ENCODE measurements at places on chromosomes 3 and 15.
A peak's percentile ranks its signal among the peaks of the same experiment; 100 is the strongest.

GRCh38 chr15:20353966-20354883 is 187.4 kb downstream of the GOLGA6L6 start:
- no peak for DNase-seq

DNA sequence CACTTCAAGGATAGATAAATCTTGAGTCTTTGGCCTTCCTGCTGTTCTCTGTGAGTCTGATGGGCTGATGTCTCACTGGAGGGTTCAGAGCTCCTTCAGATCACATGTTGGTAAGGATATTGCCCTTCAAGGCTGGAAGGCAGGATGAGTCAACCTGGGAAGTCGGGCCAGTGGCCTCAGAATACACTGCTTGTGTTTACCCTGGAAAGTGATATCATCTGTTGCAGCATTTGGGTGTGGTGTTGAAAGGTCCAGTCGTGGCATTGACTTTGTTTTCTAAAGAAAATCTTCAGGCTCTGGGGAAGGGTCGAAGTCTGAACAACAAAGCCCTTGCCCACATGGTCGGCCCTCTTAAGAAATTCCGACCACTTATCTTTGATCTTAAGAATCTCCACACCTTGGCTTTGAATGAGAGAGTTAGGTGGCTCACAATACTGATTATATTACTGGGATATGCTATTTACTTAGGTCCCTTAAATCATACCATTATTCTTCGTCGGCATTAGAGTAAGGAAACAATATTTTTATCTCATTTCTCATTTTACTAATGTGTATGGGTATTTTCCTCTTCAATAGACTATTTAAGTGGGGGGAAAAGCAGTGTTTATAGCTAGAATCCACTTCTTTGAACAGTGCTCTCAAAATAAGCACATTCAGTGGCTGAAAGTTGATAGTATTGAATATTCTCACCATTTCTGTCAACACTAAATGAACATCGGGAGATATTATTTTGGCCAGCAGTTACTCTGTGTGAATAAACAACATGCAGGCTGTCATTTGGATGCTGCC is 303.9 kb upstream of the RASGRP1 start:
- no peak for DNase-seq

DNA sequence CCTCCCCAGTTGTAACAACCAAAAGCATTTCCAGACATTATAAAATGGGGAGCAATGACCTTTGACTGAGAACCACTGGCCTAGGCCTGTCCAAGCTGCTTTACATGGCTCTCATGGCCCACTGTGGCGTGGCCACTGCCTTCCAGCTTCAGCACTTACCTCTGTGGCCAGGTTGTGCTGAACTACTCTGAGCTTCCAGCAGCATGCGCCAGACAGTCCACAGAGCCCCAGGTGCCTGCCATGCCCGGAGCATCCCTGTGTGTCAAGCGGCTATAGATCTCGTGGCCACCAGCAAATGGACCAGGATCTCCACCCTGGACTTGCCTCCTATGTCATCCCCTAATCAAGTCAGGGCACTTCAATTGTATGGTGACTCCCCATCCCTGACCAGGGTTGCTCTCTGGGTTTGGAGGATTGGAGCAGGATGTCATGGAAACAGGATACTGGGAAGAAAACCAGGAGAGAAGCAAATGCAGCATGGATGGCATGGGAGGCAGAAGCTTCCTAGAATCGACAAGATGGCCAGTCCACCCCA is 199.7 kb downstream of the UACA start:
- no peak for DNase-seq

- no peak for DNase-seq
Observed at GRCh38 chr3:4251412-4251811, 51.8 kb upstream of the SETMAR start.

GRCh38 chr3:22122567-22122966 is 371.6 kb upstream of the ZNF385D start:
- DNase-seq = no peak

GRCh38 chr15:55823191-55823670 is 80.3 kb upstream of the PRTG start:
- DNase-seq = peak; percentile 28

GRCh38 chr3:126782536-126782935 is 78.5 kb downstream of the CHCHD6 start:
- DNase-seq = no peak

DNA sequence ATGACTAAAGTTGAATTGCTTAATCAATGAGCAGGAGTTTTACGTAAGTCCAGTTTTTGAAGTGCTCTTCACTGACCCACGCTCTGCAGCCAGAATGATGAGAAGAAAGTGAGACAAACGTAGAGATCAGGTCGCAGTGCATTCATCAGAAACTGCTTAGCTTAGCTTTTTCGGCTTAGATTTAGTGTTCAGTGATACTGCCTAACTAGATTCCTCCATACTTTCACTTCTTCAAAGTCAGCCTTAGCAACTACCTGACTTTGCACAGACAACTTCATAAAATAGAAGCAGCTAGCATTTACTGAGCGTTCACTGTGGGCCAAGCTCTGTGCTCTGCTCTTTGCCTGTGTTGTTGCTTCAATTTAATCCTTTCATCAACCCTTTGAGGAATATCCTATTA is 116.1 kb downstream of the KCNH8 start:
- no peak for DNase-seq

GRCh38 chr3:106184540-106185457 is 316.0 kb upstream of the CBLB start:
- DNase-seq = no peak

- peak; percentile 17 for DNase-seq
Observed at GRCh38 chr15:48285329-48286214, 45.7 kb upstream of the DUT start.

GRCh38 chr15:62491642-62492041 is 326.6 kb upstream of the C2CD4B start:
- DNase-seq = no peak

DNA sequence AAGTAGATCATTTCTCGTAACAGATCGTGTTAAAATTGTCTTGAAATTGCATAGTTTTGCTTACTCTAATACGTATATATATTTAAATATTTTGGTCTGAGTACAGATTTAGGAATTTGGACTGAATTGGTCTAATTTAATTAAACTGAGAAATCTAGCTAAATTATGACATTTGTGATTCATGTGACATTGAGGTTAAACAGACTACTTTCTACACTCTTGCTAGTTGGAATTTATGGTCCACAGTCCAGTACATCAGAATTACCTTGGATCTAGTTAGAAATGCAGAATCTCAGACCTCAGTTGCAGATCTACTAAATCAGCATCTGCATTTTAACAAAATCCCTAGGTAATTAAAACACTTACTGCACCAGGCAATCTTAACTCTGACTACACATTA is 609.7 kb upstream of the GOLIM4 start:
- DNase-seq = no peak

GRCh38 chr3:105860641-105861040 is 8.2 kb downstream of the CBLB start:
- no peak for DNase-seq

- DNase-seq = no peak
Observed at GRCh38 chr3:19917167-19917566, 16.9 kb downstream of the EFHB start.

- no peak for DNase-seq
Observed at GRCh38 chr3:197490098-197491058, 65.4 kb downstream of the BDH1 start.

GRCh38 chr15:41930221-41930866 is 36.5 kb upstream of the SPTBN5 start:
- DNase-seq = no peak

GRCh38 chr15:100831467-100831866 is 48.2 kb upstream of the ALDH1A3 start:
- DNase-seq = no peak

DNA sequence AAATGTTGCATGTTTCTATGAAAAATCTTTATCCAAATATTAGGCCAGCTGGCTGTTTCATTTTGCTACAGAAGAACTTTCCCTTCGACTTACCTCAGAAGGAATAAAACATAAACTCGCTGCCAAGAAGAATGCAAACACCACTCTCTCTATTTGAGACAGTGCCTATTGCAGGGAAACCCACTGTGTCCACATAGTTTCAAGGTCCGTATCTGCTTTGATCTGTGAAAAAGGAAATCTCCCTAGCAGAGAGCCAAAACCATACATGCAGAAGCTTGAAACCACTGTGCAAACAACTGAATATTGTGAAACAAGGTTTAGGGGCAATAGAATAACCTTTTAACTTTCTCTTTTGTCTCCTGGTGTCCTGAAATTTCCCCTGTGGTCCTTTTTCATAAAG is 35.0 kb upstream of the CAPN7 start:
- no peak for DNase-seq
